ENCODE measurements at places on chromosomes 6 and 20.

GRCh38 chr6:131660195-131660594 lies 23.1 kb downstream of the ENPP3 start:
- DNase-seq: no peak

DNA sequence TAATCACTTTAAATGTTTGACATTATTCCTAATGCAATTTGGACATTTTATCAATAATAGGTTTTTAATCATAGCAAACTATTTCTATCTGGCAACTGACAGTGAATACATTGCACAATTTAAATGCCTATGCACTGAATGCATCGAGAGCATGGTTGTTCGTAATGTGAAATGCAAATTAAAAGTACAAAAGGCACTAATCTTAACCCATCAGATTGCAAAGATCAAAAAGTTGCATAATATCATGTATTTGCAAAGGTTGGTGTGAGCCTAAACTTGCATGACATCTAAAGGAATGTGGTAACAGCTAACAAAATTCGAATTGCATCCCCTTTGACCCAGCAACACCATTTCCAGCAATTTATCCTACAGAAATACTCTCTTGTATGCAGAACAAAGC lies 469.9 kb upstream of the IRAK1BP1 start:
- DNase-seq: no peak

DNA sequence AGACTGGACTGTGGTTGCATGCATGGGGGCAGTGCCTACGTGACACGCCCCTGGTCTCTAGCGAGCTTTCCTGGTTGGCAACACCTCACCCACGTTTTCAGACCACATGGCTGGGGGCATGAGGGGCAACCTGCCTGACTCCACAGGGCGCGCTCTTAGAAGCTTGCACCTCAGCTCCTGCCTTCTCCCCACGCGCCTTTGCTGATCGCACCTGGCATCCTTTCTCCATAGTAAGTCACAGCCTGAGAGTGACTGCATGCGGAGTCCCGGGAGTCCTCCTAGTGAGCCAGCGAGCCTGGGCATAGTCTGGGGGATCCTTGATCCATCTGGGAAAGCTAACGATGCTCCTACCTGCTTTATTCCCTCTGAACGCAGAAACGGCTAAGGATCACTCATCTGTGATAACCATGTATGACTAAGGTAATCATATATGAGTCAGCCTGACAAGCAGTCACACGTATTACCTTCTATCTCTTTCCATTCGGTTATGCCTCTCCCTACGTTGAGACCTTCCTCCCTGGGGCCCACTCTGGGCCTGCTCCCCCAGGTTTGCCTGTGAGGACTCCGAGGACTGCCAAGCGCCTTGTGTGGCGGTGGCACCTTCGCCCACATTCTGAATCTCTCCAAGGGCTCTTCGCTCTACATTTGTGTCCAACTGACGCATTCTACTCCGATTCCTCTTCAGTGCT lies 4.5 kb downstream of the TCFL5 start:
- DNase-seq: no peak

GRCh38 chr6:109449064-109449794 lies 6.3 kb downstream of the MICAL1 start:
- no peak for DNase-seq

GRCh38 chr20:16761305-16761829 lies 13.2 kb downstream of the OTOR start:
- DNase-seq: no peak

DNA sequence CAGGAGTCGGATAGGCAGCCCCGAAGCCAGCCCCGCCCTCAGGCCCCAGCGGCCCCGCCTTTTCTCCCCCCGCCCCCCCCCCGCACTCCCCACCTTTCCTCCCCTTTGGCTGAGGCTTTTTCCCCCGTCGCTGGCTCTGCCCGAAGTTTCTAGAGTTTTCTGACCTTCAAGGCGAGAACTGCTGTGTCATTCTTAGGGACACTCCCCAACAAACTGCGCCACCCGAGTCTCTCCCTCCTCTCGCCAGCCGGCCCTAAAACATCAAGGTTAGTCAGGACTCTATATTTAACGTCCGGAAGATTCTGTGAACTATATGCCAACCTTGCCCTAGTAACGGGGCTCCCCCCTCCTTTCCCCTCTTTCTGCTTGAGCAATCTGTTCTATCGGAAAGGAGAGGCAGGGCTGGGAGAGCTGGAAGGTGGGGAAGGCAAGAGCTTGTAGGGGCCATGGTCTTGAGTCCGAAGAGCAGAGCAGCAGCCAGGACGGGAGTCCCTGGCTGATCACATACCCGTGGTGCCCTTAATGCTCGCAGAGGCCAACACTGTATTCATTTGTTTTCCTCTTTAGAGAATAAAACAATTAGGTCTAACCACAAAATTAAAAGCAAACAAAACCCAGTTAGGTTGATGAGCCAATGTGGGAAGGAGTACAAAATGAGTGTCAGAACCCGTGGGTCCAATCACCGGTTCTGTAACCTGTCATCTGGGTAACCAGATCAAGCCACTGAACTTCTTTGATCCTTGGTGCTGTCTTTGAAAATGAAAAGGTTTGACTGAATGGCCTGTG lies 5.3 kb upstream of the HSPA1B start:
- DNase-seq: peak; percentile 42

- DNase-seq: no peak
These were observed 43.2 kb downstream of the C6orf118 start for GRCh38 chr6:165266191-165266590.

GRCh38 chr6:20400456-20401204 lies 1.0 kb upstream of the E2F3 start:
- DNase-seq: no peak

DNA sequence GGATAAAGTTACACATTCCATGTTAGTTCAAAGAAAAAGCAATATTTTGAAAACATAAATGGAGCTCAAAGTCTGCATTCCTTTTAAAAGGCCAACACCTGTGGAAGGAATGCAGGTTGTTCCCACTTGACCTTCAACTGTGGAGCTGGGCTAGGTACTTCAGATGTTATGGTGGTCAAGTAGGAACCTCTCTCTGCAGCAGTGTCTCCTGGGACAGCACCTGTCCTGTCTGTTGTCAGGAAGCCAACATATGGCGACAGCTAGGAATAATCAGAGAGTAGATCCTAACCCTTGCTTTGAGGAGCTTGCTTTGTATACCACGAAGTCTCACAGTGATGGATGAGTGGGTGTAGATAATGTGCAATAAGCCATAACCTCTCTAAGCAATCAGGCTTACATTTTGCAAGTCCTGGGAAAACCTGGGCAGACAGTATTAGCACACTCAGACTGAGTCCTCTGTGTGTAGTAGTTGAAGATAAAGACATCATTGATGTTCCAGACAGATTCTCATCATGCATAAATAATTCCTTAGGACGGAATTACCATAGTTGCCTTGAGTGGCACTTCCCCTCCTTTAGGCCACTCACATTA lies 347.5 kb downstream of the PRL start:
- no peak for DNase-seq

DNA sequence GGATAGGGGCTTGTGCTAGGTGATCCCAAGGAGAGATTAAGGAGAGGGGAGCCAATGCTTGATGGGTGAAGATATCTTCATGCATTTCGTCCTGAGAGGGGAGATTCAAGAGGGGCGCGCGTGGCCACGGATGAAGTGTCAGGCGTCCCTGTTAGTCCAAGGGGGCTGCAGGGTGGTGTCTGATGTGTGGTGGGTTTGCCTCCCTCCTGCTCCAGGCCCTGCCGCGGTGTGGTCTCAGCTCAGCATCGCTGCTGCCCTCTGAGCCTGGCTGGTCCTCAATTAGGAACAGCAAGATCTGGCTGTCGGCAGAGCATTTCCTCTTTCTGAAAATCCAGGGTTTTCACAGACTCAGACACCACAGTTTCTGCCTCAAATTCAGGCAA lies 318.0 kb downstream of the THBS2 start:
- no peak for DNase-seq

GRCh38 chr20:25626779-25627178 lies 3.0 kb upstream of the NANP start:
- no peak for DNase-seq

GRCh38 chr6:117938311-117938995 lies 31.4 kb downstream of the SLC35F1 start:
- DNase-seq: no peak

DNA sequence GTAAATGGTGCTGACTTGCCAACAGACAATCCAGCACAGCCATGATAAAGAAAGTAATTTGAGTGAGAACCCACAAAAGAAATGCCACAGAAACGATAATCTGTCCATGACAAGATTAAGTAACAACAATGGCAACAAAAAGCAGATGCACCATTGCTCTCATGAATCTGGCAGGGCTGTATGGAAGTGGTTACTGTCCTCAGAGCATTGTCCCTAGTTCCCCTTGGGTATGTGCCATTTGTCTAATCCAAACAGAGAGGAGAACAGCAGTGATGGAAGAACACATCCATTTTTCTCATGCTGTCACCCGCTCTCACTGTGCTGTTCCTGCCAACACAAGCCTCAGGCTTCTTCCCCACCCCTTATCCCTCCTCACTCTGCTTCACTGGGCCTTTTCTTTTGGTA lies 65.8 kb downstream of the REV3L start:
- no peak for DNase-seq

DNA sequence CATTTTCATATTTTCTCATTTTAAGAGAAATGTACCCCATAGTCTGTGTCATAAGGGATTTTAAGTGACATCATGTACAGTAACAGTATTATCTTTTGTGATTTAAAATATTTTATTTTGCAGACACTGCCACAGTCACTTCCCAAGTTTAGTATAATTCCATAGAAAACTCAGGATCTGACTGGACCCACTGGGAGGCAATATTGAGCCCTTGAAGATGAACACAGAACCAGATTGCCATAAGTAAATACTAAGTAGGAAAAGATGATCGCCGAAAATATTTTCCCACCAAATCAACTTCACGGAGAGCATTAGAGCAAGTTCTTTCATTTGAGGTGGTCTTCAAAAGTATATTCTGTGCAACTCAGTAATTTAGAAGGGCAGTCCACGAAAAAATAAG lies 17.6 kb upstream of the PKHD1 start:
- DNase-seq: no peak

- DNase-seq: no peak
These were observed 17.1 kb downstream of the TCF21 start for GRCh38 chr6:133906050-133906449.

- no peak for DNase-seq
These were observed 40.0 kb downstream of the SF3B5 start for GRCh38 chr6:144055121-144055931.

DNA sequence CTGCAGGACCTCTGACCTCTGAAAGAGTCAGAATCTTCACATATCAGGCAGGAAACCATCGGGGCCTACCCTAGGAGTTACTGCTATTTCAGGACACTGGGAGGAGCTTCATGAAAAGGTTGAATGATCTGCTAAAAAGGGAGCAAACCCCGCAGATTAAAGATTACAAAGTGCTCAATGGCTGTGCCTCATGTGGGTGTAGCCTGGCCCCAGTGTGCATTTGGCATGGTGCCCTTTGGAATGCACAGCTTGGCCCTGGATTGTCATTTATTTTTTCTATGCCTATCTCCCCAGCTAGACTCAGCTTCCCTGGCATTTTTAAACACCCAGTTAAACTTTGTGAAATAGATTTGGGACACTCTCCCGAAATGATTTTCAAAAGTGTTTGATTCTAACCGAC lies 368.5 kb upstream of the SPTLC3 start:
- DNase-seq: no peak

DNA sequence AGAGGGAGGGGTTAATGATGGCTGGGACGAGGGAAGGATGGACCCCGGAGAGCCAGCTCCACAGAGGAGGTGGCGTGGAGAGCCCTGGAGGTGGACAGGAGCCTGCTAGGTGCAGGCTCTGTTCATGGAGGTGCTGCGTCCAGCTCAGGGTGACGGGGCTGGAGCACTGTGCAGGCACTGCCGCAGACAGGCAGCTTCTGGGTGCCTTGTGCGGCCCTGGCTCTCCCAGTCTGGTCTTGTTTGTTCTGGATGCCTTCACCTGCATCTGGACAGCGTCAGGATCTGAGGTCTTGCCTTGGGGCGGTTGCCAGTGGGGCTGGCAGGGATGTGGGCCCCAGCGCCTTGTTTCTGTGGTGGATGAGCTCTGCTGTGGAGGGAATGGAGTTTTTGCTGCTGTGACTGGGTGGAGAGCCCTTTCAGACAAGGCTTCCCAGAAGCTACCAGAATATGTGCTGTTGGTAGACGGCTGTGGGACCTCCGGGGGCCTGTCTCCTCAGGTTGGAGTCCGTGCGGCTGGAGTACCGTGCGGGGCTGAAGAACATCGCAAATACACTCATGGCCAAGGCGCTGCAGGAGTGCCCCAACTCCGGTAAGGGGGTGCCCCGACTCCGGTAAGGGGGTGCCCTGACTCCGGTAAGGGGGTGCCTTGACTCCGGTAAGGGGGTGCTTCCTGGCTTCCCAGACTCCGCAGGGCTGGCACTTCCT lies 7.8 kb upstream of the C20orf204 start:
- DNase-seq: no peak

DNA sequence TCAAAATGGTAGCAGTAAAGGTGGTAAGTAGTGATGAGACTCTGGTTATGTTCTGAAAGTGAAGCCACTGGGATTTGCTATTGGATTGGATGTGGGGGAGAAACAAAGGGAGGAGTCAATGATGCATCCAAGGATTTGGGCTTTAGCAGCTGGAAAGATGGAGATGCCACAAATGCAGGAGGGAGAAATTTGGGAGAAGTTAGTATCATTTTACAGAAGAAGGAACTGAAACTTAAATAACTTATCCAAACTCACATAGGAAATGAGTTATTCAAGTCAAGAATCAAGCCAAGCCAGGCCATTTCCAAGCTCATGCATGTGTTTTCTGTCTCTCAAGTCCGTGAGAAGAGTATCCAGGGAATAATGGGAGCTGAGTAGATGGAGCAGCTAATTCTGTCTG lies 155.1 kb upstream of the TNFAIP3 start:
- no peak for DNase-seq

GRCh38 chr6:38413102-38413800 lies 226.5 kb downstream of the BTBD9 start:
- DNase-seq: no peak

GRCh38 chr6:55674672-55675071 lies 95.7 kb upstream of the HMGCLL1 start:
- DNase-seq: no peak

DNA sequence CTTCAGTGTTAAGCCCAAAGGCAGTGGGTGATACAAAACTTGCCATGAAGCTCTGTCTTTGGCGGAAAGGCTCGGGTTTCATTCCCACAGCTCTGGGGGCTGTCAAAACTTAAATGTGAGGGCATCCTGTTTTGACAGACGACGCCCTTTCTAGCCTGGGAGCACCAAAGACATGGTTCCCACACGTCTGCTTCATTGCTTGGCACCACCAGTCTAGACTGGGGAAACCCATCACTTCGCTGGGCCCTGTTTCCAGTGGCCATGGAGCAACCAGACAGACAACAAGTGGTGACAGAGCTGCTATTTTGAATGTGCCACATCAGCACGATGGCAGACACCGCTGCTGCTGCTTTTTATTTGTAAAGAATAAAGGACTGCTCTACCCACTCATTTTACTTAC lies 127.5 kb downstream of the SASH1 start:
- no peak for DNase-seq

GRCh38 chr6:150588888-150589499 lies 10.7 kb upstream of the PLEKHG1 start:
- no peak for DNase-seq

- DNase-seq: no peak
These were observed 139.6 kb upstream of the RNF24 start for GRCh38 chr20:4154958-4155411.
